ENCODE measurements at places on chromosomes 16 and 17.

DNA sequence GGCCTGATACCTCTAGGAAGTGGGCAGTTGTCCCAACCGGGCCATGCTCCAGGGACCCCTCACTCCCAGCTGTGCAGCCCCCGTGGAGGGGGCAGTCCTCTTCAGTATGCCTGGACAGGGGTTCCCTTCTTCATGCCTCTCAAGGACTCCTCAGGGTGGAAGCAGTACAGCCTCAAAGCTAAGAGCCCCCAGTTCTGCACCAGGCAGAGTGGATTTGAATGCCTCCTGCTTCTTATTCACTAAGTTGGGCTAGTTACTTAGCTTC, 23.9 kb upstream of the ST6GALNAC1 start:
- DNase-seq = no peak

DNA sequence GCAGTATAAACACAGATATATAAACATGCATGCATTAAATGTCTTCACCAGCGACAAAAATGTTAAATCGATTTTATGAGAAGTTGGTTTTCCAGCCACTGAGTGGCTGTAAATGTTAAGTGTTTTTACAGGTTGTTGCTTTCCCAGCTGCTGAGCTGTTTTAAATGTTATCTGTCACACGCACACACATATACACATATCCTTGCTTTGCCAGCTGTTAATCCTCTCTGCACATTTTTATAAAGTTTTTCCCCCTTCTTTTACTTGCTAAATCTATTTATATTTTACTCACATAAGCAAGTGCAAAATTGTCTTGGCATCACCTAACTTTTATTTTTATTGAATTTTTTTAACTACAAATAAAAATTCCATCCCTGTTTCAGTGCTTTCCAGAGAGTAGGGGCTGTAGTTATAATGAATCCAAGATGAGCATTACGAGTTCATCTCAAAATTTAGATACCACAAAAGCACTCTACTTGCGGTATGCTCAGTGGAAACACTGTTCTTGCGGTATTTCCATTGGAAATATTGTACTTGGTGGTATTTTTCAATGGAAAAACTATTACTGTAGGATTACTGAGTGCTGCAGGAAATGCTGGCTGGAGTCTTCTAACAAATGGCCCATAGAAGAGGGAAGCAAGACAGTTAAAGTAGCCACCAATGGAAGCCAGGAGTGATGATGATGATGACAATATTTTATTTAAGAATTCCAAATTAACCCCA, 124.9 kb upstream of the KCNJ16 start:
- no peak for DNase-seq

DNA sequence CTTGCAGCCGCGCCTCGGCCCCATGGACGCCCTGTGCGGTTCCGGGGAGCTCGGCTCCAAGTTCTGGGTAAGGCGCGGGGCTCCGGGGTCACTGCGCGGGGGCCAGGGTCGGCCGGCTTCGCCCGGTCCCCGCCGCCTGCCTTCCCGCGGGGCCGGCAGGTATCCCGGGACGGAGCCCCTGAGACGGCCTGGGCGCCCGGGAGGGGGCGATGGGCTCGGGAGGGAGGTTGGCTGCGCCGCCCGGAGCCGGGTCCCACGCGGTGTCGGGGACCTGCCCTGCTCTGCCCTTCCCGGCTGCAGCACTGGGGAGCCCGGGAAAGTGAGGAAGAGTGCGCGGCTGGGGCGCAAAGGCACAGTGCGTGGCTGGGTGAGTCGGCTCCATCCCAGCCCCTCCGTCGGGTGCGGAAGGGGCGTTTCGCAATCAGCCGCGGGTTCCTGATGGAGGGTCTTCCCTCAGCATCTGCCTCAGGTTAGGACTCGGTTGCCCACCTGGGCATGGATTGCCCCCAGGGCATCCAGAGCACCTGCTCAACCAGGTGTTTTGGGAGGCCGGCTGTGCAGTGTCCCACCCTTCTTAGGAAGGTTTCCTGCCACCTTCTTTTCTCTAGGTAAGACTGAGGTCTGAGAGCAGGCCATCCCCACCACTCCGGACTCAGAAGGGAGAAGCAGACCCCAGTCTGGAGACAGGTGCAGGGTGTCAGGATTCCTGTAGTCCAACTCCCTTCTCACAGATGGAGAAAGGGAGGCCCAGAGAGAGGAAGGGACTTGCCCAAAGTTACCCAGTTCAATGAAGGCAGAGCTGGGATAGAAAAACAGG, 442 bp downstream of the ABCC3 start:
- no peak for DNase-seq

GRCh38 chr16:50146479-50147435, 6.3 kb upstream of the TENT4B start:
- DNase-seq = no peak
